Upper lobe of right lung (tissue), 1 donor: ENCODE measurements at places on chromosomes 5 and 9. TPM values are rescaled to one million over a fixed set of nuclear protein-coding genes. Genes with fewer than 3 reads are reported as not detected.
A peak's percentile ranks its signal among the peaks of the same experiment; 100 is the strongest.

- no peak for DNase-seq
Observed at GRCh38 chr5:172791726-172792445, 20.9 kb upstream of the DUSP1 start.

Gene IFNA2
- total RNA-seq: not detected

DNA sequence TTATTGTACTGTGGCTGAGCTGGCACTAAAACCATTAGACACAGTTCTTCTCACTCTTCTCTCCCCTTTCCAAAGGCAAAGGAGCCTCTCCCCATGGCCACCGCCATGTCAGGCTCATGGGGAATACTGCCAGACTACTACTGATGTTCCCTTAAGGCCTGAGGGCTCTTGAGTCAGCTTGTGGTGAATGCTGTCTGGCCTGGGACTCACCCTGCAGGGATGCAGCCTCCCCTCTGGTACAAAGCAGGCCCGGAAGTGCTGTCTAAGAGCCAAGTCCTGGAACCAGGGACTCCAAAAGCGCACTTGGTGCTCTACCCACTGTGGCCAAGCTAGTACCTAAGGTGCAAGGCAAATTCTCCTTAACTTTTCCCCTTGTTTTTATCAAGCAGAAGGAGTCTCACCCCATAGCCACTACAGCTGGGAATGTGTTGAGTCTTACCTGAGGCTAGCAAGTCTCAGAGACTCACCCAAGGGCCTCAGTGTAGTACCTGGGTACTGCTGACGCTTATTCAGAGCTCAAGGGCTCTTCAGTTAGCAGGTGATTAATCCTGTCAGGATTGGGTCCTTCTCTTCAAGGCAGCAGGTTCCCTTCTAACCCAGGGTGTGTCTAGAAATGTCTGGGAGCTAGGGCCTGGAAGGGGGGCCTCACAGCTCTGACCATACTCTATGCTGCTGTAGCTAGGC is 33.2 kb upstream of the C5orf46 start:
- DNase-seq: peak; percentile 62

DNA sequence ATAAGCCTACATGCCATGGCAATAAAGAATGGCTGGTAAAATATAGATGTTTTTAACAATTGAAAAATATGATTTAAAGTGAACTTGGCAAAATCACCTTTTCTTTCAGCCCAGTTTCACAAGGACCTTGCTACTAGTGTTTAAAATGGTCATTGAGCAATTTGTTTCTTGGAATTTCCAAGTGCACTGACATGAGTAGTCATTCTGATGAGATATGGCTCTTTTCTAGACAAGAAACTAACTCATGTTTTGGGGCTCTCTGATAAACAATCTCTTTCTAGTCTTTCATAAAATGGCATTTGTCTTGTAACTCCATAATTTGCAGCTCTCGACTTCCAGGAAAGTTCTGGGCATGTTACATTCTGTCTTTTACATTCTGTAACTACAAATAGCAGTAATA is 176.8 kb downstream of the NR2F1-AS1 start:
- no peak for DNase-seq

- no peak for DNase-seq
Observed at GRCh38 chr5:172377856-172378255, 76.5 kb downstream of the SH3PXD2B start.

- DNase-seq: peak; percentile 46
Observed at GRCh38 chr9:124035001-124035650, 23.6 kb downstream of the LHX2 start.

GRCh38 chr9:72524820-72525540 is 3.6 kb downstream of the TMC1 start:
- no peak for DNase-seq

Gene PLCXD3
- 2.6 TPM for total RNA-seq

DNA sequence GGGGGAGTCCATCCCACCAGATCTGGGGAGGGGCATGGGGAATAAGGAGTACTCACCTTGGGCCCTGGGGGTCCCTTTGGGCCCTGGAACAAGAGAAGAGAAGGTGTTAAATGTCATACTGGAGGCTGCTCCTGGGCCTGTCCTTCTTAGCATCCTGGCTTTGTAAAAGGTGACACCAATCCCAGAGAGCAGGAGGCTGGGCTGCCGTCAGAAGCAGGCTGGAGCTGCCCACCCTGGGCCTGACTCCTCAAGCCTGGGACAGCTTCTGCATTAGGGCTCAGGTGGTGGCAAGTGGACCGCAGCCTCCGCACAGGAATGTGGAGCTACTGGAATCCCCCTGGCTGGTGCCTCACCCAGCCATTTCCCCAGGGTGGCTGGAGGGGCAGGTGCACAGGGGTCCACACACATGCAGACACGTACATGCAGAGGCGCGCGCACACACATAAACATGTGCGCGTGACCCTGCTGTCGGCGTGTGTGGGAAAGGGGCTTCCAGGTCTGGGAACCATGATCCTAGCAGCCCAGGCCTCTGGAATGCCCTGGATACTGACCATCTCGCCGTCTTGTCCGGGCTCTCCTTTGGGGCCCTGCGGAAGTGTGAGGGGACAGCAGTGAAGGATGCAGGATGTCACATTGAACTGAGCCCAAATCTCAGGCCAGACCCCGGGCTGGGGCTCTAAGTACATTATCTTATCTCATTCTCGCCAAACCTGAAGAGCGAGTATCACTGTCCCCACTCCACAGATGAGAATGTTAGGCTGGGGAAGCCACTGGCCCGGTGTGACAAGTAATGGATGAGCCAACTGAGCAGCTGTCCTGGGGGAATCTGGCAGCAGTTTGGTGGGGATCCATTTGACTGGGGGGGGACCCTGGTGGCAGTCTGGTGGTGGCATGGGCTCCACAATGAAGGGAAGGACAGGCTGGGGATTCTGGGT is 29.3 kb upstream of the PHYKPL start:
- no peak for DNase-seq
